ENCODE measurements at places on chromosomes 6 and 20. TPM values are rescaled to one million over a fixed set of nuclear protein-coding genes. Genes with fewer than 3 reads are reported as not detected.

WFDC5 gene
- total RNA-seq: not detected

DNA sequence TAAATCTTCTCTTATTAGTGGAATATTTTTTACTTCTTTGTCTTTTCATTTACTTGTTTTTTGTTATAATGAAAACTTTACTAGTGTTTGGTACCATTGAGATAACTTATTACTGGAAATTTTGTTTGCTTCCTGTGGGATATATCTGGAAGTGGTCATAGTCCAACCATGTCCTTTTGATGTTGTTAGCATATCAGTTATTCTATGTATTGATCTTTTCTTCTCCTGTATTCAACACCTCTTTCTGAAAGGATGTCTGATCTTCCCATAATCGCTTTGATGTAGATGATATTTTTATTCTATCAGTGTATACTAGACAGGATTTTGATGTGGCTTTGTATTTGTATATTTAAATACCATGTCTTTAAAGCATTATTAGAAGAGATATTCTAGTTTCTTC lies 17.0 kb downstream of the ZNF451 start:
- no peak overlapping the region for H3K27ac ChIP-seq
- H3K4me1 ChIP-seq: peaks cover 35% of the 10 kb centered on the region
- H3K4me3 ChIP-seq: no peak overlapping the region

- H3K4me1 ChIP-seq: peaks cover 10% of the 10 kb centered on the region
- no peaks in the 10 kb centered on the region for H3K27me3 ChIP-seq
- no peak for DNase-seq
- H3K27ac ChIP-seq: no peak overlapping the region
These were observed 213.9 kb downstream of the PREX1 start for GRCh38 chr20:48613926-48614325.

DNA sequence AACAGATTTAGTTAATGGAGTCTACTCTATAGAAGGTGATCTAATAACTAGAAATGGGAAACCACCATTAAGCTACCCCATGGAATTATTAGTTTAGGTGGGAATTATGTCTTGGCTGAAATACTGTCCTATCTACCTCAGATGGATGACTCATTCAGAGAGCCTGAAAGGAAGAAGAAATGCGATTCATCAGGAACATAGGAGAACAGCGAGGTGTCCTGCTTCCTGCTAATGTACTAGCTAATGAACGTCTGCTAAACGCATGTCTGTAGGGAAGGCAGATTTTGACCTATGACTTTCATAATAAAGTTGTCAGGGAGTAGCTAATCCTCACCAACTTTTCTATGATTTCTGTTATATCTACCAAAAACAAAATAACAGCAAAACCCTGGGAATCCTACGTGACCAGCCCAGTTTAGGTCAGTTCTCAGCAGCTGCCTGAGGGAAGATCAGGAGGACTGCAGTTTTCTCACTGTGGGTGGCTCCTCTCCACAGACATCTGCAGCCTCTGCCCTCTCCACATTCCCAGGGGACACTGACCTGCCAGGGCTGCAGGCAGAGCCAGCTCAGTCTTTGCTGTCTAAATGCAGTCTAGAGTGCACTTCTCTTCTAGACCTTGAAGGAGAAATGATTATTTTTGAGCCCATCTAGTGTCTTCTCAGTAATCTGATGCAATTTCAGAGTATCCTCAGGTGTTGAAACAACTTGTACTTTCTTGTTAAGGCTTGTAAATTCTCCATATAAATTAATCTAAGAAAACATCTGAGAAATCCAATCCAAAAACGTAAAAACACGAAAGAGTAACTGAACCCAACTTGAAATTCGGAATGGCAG lies 18.1 kb upstream of the SFT2D1 start:
- DNase-seq: no peak
- H3K36me3 ChIP-seq: peaks cover 14% of the 10 kb centered on the region
- H3K4me1 ChIP-seq: no peaks in the 10 kb centered on the region
- no peak overlapping the region for H3K27ac ChIP-seq

- peaks cover 32% of the 10 kb centered on the region for H3K27me3 ChIP-seq
- H3K4me1 ChIP-seq: peaks cover 15% of the 10 kb centered on the region
- DNase-seq: no peak
- no peaks in the 10 kb centered on the region for H3K36me3 ChIP-seq
- no peak overlapping the region for H3K27ac ChIP-seq
- H3K4me3 ChIP-seq: peak overlapping the region; percentile 72
These were observed 35.0 kb upstream of the ZFAND3 start for GRCh38 chr6:37784585-37784967.

GRCh38 chr6:25173951-25174474 lies 105.2 kb upstream of the CARMIL1 start:
- H3K36me3 ChIP-seq: no peaks in the 10 kb centered on the region
- no peak overlapping the region for H3K4me3 ChIP-seq
- H3K4me1 ChIP-seq: peaks cover 45% of the 10 kb centered on the region
- no peak for DNase-seq
- H3K27ac ChIP-seq: no peak overlapping the region
